A549 treated with GW870086 at 1 μM for 4 hours (cell line): ENCODE measurements at places on chromosomes 6 and 20. TPM values are rescaled to one million over a fixed set of nuclear protein-coding genes. Genes with fewer than 3 reads are reported as not detected.

The HLA-DQB2 gene
- not detected in 5 replicates for total RNA-seq

The MEA1 gene
- 87.9 to 98.7 TPM (median 93.7 TPM) in 5 replicates for total RNA-seq

The SOX4 gene
- total RNA-seq: 6.5 to 11.3 TPM (median 9.5 TPM) in 5 replicates

The OR14J1 gene
- total RNA-seq: not detected in 5 replicates

The MTHFD1L gene
- 40.3 to 46.1 TPM (median 43.6 TPM) in 5 replicates for total RNA-seq

The BICRAL gene
- 2.2 to 3.1 TPM (median 2.9 TPM) in 5 replicates for total RNA-seq

The DNAH8 gene
- total RNA-seq: not detected in 5 replicates

The HRH3 gene
- total RNA-seq: not detected in 5 replicates

The KIAA1755 gene
- 0.13 to 0.18 TPM (median 0.14 TPM) in 4 of 5 replicates, not detected in the other for total RNA-seq

The OR12D3 gene
- total RNA-seq: not detected in 5 replicates

The METTL24 gene
- total RNA-seq: not detected in 5 replicates

The ADAM33 gene
- 0.05 to 0.13 TPM (median 0.07 TPM) in 3 of 5 replicates, not detected in the others for total RNA-seq

The CALHM5 gene
- total RNA-seq: 0.02 to 0.10 TPM (median 0.05 TPM) in 5 replicates

The NEU1 gene
- total RNA-seq: 24.9 to 34.9 TPM (median 25.5 TPM) in 5 replicates

The TBX18 gene
- total RNA-seq: 11.3 to 21.0 TPM (median 18.6 TPM) in 5 replicates

The PSORS1C2 gene
- total RNA-seq: not detected in 5 replicates

The YTHDF1 gene
- total RNA-seq: 42.2 to 51.0 TPM (median 50.3 TPM) in 5 replicates

The PLCB1 gene
- 0.30 to 0.89 TPM (median 0.58 TPM) in 5 replicates for total RNA-seq

The PNPLA1 gene
- total RNA-seq: not detected in 5 replicates

The CLDN20 gene
- total RNA-seq: not detected in 5 replicates

The ZSCAN16 gene
- total RNA-seq: 4.0 to 5.8 TPM (median 4.5 TPM) in 5 replicates

The TUBB gene
- 773 to 946 TPM (median 885 TPM) in 5 replicates for total RNA-seq
